ENCODE measurements at places on chromosomes 7 and 10.

- DNase-seq, result no peak
These were observed 6.3 kb upstream of the XPNPEP1 start for GRCh38 chr10:109929501-109930219.

DNA sequence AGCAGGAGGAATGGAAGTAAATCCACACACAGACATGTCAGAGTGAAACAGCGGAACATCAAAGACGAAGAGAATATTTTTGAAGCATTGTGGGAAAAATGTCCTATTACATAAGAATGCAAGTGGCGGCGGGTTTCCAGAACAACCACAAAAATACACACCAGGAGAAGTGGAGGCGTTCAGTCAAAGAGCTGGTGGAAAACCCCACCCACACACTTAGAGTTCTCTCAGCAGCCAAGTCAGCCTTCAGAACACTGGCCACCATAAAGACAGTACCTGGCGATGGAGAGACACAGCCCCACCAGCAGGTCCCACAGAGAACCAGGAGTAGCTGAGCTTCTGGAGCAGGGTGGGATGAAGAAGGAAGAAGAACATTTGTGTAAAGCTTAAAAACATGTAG is 23.7 kb downstream of the NKX6-2 start:
- no peak for DNase-seq

- DNase-seq, result no peak
These were observed 40.0 kb downstream of the PARD3 start for GRCh38 chr10:34775044-34775637.

- DNase-seq, result no peak
These were observed at the start of gene EMX2 for GRCh38 chr10:117542706-117543224. TSS of gene EMX2 (plus strand) at chr10:117542746. CDS start at chr10:117543268, 522 bp downstream.

DNA sequence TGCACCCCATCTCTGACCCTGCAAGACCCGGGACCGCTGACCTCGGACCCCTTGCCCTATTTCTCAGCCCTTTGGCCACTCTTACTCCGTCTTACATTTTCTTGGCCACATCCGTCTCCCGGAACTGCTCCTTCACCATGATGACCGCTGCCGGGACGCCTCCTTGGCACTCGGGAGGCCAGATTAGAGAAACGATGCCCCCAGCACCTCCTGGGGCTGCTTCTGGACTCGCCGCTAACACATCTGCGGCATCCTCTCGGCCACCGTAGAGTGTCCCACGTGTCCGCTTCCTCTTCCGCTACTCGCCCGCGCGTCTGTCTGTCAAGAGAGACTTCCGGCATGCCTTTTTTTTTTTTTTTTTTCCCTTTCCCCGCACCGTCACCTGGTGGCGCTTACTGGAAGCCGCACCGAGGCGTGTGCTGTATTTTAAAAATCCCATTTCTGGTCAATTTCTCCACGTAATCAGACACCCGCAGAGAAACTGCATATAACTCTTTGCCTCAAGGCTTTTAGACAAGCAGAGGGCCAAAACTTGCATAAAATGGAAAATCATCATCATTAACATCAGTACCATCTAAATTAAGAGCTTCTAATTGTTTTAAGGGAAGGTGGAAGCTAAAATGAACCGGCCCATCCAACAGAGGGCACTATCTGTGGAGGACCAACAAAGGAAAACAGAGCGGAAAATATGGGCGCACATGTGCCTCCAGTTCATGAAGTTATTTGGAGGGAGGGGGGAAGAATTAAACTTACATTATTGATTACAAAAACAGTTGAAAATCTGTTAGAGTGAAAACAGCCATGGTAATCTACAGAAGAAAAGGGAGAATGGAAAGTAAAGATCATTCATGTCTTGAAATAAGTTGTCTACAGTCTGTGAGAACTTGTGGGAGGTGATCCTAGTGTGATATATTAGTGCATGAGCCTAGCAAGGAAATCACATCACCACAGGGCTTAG is at the start of gene POLR3A:
Gene POLR3A (minus strand): TSS at position 247 of the 958 bp plus-strand sequence. CDS start 108 bp downstream, at position 139.
- peak; percentile 91 for DNase-seq

DNA sequence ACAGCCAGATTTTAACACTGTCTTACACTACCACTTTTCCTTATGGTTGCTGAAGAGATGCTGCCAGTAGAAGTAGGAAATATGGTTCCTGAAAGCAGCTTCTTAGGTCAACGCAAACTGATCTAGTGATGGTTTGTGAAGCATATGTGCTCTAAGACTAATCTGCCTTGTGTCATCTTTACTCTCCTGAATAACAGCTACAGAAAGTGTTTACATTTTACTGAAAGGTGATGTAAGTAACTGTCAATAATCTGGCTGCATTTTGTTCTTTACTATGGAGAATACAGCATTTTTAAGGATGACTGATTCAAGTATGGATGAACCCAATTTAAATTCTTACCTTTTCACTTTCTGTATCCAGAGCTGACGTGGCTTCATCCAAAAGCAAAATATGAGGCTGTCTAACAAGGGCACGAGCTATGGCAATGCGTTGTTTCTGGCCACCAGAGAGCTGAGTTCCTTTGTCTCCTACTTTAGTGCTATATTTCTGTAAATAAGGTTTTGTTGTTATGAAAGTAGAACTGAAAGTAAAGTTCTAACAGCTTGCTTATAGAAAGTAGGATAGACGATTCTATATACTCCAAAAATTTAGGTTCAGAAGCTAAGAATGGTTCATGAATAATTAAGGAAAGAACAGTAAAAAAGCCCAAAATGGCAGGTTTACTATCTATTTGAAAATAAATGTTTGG is 30.2 kb upstream of the ABCB4 start:
- no peak for DNase-seq

DNA sequence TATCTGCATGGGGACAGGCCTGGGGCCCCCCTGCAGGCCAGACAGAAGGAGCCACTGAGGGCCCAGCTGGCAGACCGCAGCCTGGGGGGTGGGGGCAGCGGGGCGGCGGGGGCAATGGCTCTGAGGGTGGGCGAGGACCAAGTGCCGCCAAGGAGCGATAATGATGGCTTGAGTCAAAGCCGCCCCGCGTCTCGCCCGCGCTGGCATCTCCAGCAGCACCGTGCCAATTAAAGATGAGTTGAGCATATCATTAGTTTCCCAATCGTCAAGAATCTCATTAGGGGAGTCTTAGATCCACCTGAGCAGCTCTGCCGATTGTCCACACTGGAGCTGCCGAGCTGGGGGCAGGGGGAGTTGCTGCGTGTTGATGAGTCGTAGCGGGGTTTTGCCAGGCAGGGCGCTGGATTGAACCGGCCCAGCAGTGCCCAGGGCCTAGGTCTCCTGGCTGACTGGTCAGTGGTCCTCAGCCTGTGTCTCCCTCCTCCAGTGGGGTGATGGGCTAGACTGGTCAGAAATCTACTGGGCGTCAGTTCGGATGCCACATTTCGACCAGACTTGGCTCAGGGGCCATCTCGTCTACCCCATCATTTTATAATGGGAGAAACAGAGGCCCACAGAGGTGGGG is 41.0 kb upstream of the PSMG3 start:
- DNase-seq, result no peak

GRCh38 chr10:124870854-124871425 is 69.3 kb downstream of the ABRAXAS2 start:
- DNase-seq, result no peak

DNA sequence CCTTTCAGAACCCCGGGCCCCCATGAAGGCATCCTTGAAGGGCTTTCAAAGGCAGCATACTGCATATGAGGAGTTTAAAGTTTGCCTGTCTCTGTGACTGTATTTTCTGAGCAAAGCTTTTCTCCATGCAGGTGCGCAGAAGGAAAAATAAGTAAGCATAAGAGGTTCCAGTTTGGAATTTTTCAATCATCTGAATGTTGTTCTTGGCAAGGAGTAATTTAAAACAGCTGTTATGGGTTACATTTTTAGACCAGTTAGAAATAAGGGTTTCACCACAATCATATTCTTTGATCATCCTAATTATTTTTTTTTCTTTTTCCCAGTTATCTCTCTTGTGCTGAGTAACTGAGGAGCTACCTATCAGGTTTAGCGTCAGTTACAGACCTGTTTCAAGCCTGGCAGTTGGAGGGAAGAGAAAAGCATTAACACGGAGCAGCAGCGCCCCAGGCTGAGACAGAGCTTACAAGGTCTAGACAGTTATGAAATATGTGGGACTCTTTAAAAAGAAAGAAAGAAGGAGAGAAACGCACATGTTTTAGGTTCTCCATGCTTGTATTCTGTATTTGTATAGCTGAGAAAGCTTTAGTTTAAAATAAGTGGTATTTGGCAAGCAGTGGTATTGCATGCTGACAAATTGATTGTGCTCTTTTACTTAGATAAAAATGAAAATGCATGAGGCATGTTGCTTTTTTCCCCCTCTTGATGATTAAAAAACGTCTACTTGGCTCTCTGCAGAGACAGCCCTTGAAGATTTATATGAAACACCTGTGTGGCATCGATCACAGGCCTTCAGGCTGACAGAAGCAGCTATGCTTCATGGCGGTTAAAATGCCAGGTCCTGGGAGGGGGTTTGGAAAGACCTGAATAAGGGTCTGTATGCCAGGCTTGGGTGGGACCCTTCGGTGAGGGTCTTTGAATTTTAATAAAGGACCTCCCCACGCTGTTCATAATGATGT is 157.6 kb downstream of the GRK5 start:
- DNase-seq, result no peak

DNA sequence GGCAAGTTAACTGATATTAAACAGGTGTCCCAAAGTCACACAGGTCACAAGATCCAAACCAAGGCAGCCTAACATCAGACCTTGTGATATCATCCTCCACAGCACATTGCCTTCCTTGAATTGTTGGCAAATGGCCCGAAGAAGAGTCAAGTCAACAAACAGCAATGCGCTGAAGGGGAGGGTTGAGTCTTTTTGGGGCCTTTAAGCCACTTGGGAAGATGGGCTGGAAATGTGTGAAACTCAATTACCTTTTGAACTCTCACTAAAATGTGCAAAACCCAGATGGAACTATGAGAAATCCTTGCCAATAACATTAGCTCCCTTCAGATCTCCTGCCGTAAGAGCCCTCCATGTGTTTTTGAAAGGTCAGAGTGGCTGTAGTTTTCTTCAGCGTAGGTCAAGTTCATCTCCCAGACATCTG is 47.9 kb upstream of the STK17A start:
- no peak for DNase-seq

DNA sequence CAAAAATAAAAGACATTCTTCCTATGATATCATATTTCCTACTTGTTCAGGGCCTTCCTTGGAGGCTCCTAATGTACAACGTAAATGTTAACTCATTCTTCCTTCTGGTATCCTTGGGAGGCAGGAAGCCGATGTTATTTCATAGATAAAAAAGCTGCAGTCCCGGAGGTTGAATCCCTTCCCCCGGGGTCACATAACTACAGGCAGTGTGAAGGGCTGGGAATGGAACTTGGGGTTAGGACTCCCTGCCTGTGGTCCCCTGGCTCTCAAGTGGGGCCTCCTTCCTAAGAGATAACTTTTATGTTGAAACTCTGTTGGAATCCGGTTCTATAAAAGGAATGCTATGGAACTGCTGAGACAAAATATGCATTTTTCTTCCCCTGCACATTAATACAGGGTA is 14.9 kb upstream of the CCDC3 start:
- DNase-seq, result no peak

DNA sequence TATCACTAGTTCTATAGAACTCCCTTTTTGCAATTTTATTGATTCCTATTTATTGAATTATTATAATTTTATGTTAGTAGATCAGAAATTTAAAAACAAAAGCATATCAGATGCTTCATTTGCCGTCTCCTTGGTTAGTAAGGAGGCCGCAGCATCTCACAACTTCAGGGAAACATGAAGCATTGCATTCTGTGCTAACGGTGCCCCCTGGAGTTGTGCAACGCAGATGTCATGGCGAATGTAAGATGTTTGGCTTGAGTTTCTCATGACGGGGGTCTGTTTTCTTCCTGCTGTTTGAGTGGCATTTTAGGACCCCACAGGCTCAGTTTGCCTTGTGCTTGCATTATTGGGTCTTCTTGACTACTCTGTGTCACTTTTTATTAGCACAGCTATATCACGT is 124.8 kb downstream of the CNNM2 start:
- no peak for DNase-seq

- DNase-seq, result no peak
These were observed 68.8 kb upstream of the MTPN start for GRCh38 chr7:136045992-136046391.

GRCh38 chr10:131085091-131085860 is 226.2 kb downstream of the TCERG1L start:
- no peak for DNase-seq

DNA sequence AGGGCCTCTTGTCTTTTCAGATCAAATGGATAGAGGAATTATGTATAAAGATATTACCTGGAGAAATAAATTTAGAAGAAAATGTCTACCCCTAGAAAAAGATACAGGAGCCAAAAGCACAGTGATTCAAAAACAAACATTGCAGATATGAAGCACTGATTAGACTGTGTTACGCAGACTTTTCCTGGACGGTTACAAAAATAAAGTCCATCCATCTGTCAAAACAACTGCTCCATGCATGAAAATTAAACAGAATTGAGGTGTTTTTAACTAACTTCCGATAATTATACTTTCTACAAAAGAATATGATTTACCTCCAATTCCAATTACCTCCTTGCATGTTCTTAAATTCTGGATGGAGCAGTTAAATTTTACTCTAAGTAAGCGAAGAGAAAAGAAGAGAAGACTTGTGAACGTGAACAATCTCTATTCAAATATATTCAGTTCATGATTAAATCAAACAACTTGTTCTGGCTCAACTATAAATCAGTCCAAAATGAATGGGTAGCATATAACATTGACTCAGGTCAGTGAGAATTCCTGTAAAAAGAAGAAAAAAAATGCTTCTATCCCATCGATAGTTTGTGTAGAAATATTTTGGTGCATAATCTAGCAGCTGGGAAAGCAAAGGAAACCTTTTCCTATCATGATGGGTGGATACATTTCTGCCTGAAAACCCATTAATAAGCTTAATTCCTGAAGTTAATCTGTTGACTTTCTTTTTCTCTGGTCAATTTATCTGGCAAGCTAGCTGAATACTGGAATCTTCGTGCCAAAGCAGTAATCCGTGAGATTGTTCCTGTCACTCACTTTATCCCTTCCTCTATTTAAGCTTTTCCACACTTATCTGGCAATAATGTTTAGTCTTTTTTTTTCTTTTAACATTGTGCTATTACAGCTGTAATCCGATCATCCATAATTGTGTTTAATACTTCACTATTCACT is 80.4 kb downstream of the SEMA3A start:
- no peak for DNase-seq

- DNase-seq, result no peak
These were observed at the start of gene CUZD1 for GRCh38 chr10:122845783-122846332. TSS of gene CUZD1 (minus strand) at chr10:122845857. CDS start at chr10:122845843, 14 bp downstream.

DNA sequence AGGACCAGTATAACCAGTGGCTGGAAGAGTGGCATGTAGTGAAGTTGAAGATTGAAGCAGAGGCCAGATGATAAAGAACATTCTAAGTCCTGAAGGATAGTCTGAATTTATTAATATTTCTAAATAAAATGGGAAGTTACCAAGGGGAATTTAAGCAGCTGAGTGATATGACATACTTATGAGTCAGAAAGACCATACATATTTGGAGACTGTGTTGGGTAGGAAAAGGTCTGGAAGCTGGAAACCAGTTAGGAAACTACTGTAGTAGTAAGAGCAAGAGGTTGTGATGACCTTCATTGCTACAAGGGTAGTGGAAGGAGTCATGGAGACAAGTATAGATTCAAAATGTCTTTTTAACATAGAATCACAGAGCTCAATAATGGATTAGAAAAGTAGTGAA is 752.3 kb downstream of the SUGCT start:
- no peak for DNase-seq

- DNase-seq, result no peak
These were observed 250.6 kb downstream of the C7orf25 start for GRCh38 chr7:42661312-42661711.

All from germinal center (tissue), 1 donor.